ENCODE measurements at places on chromosomes 11 and 22. TPM values are rescaled to one million over a fixed set of nuclear protein-coding genes. Genes with fewer than 3 reads are reported as not detected.

BSX gene
- total RNA-seq, result not detected

- H3K36me3 ChIP-seq, result no peaks in the 10 kb centered on the region
- no peaks in the 10 kb centered on the region for H3K4me1 ChIP-seq
- no peak overlapping the region for H3K27ac ChIP-seq
- no peak for DNase-seq
- no peaks in the 10 kb centered on the region for H3K27me3 ChIP-seq
- H3K4me3 ChIP-seq, result no peak overlapping the region
Observed at GRCh38 chr11:59271811-59272327, 59.1 kb upstream of the MPEG1 start.

KIAA1671 gene
- total RNA-seq, result 86.8 TPM

DNA sequence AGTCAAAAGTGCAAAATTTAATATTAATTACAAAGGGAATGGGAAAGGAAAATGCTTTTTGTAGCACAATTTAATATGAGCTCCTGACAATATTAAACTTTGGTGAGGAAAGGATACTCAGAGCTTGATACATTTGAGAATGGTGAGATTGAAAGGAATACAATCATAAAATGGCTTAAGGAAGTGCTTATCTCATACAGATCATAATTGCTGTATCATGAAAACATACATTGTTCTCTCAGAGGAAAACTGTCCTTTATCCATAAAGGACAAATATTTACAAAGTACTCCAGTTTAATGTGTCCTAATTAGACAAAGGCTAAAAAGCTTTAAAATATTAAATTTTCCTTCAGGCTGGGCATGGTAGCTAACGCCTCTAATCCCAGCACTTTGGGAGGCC is 260.4 kb downstream of the TMEM135 start:
- no peak overlapping the region for H3K27ac ChIP-seq
- no peaks in the 10 kb centered on the region for H3K27me3 ChIP-seq
- H3K4me3 ChIP-seq, result no peak overlapping the region
- peaks cover 7% of the 10 kb centered on the region for H3K4me1 ChIP-seq

GRCh38 chr11:80182901-80183300 is 742.1 kb upstream of the TENM4 start:
- DNase-seq, result no peak
- no peak overlapping the region for H3K4me3 ChIP-seq
- no peak overlapping the region for H3K27ac ChIP-seq
- H3K36me3 ChIP-seq, result no peaks in the 10 kb centered on the region
- H3K27me3 ChIP-seq, result no peaks in the 10 kb centered on the region

EMID1 gene
- total RNA-seq, result 0.27 TPM

- H3K4me1 ChIP-seq, result no peaks in the 10 kb centered on the region
- no peaks in the 10 kb centered on the region for H3K36me3 ChIP-seq
- no peak overlapping the region for H3K27ac ChIP-seq
- DNase-seq, result no peak
- H3K27me3 ChIP-seq, result no peaks in the 10 kb centered on the region
- H3K4me3 ChIP-seq, result no peak overlapping the region
Observed at GRCh38 chr11:71538666-71538990, 803 bp downstream of the KRTAP5-8 start.

GRCh38 chr11:12186701-12187100 is 76.3 kb downstream of the MICAL2 start:
- H3K4me1 ChIP-seq, result peaks cover 45% of the 10 kb centered on the region
- no peak overlapping the region for H3K4me3 ChIP-seq
- H3K27ac ChIP-seq, result peak overlapping the region; percentile 68
- peaks cover 12% of the 10 kb centered on the region for H3K36me3 ChIP-seq
- DNase-seq, result no peak

DNA sequence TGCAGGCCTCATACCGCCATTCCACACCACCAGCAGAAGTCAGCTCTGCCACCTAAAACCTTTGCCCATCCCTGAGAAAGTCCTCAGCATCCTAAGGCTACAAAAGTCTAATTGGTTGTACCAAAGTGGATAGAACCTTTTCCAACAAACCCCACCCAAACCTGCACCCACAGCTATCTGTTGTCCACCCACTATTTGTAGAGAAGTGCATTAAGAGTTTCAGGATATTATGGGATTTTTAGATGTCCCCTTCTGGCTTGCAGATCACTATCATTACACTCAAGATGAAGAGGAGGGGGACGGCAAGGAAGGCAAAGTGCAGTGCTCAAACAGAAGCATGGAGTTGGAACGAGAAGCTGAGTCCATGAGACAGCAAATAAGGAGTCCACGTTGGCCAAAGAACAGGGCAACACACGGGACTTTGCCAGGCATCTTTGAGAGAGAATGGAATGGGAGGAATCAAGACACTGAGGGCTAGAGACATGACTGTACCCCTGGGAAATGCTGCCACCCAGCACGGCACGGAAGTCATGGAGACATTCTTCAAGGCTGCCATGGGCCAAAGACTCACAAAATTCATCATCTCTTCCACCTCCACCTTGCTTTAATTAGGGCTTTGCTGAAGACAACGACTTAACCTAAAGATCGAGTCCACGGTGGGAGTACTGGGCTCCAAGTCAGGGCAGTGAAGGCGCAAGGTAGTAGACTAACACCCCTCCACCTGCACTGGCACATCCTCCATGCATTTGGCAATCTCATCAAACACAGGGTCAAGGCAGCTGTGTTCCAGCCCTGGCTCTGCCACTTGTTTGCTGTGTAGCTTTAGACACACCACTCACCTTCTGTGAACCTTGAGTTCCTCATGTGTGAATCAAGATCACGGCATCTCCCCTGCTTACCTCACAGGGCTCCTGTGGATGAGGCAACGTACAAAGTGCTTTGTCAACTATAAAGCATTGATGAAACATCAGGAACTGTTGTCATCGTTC is 112.9 kb upstream of the TMEM45B start:
- DNase-seq, result no peak
- no peaks in the 10 kb centered on the region for H3K4me1 ChIP-seq
- no peak overlapping the region for H3K27ac ChIP-seq
- no peaks in the 10 kb centered on the region for H3K36me3 ChIP-seq

DNA sequence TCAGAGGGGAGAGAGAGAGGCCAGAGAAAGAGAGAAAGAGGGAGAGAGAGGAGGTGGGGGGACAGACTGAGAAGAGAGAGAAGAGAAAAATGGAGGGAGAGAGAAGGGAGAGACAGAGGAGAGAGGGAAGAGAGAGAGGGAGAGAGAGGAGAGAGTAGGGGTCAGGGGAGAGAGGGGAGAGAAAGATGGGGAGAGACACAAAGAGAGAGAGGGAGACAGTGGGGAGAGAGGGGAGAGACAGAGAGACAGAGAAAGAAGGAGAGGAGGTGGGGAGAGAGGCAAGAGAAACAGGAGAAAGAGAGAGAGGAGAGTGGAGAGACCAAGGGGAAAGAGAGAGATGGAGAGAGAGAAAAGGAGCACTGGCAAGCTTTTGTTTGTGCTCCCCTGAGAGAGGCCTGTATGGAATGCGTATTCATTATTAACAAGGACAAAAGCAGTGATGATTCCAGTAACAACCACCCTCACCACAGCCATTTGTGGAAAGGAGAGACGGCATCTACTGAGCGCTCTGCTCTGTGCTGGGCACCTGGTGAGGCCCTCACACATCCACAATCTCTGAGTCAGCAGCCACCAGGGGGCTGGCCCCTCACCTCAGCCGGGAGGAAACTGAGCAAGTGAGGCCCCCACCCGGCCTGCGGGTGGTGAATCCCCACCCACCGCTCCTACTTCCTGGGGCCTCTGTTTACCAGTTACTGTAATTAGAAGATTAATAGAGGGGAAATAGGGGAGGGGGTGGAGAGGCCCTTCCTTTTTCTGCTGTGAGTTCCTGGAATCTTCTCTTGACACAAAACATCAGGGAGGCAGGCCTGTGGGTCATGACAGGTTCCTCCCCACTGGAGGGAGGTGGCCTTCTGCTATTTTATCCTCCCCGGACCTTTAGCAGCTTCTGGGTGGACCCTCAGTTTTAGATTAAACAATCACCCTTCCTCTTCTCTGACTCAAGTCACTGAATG is 14.6 kb upstream of the MIAT start:
- peaks cover 8% of the 10 kb centered on the region for H3K4me1 ChIP-seq
- no peak for DNase-seq
- H3K27me3 ChIP-seq, result no peaks in the 10 kb centered on the region
- no peak overlapping the region for H3K4me3 ChIP-seq
- no peak overlapping the region for H3K27ac ChIP-seq

GRCh38 chr11:94494126-94494680 is 419 bp downstream of the ANKRD49 start:
- H3K36me3 ChIP-seq, result peaks cover 10% of the 10 kb centered on the region
- peak overlapping the region; percentile 82 for H3K27ac ChIP-seq
- peaks cover 33% of the 10 kb centered on the region for H3K4me1 ChIP-seq
- DNase-seq, result no peak
- H3K4me3 ChIP-seq, result peak overlapping the region; percentile 97

PDGFB gene
- total RNA-seq, result 10.8 TPM

DNA sequence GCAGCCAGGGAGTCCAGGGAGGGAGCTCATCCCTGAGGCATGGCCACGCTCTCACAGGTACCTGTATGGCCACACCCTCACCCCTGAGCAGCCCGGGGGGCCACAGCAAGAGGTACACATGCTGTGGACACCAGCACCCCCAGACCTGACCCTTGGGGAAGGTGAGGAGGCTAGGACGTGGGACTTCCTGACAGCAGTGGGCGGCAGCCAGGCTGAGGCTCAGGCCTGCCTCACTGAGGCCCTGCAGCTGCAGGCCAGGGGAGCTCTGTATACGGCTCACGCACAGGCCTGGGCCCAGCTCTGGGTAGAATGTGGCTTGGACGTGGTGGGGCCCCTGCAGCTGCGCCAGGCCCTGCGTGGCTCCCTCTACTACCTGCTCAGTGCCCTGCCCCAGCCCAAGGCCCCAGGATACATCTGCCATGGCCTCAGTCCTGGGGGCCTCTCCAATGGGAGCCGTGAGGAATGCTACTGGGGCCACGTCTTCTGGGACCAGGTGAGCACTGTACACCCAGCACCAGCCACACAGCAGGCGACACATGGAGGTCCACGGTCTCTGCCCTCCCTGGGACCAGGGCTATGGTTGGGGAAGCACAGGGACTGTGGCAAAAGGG is 1.8 kb downstream of the PGGHG start:
- peaks cover 20% of the 10 kb centered on the region for H3K4me1 ChIP-seq
- H3K27me3 ChIP-seq, result no peaks in the 10 kb centered on the region
- H3K4me3 ChIP-seq, result no peak overlapping the region
- peaks cover 5% of the 10 kb centered on the region for H3K36me3 ChIP-seq
- no peak overlapping the region for H3K27ac ChIP-seq
- no peak for DNase-seq

GRAP2 gene
- 1.8 TPM for total RNA-seq

PGM2L1 gene
- total RNA-seq, result 8.9 TPM

TEX12 gene
- total RNA-seq, result 1.4 TPM

GRCh38 chr11:126476977-126477376 is 121.5 kb downstream of the ST3GAL4 start:
- H3K36me3 ChIP-seq, result no peaks in the 10 kb centered on the region
- peaks cover 5% of the 10 kb centered on the region for H3K4me1 ChIP-seq
- H3K4me3 ChIP-seq, result no peak overlapping the region
- no peak overlapping the region for H3K27ac ChIP-seq

DNA sequence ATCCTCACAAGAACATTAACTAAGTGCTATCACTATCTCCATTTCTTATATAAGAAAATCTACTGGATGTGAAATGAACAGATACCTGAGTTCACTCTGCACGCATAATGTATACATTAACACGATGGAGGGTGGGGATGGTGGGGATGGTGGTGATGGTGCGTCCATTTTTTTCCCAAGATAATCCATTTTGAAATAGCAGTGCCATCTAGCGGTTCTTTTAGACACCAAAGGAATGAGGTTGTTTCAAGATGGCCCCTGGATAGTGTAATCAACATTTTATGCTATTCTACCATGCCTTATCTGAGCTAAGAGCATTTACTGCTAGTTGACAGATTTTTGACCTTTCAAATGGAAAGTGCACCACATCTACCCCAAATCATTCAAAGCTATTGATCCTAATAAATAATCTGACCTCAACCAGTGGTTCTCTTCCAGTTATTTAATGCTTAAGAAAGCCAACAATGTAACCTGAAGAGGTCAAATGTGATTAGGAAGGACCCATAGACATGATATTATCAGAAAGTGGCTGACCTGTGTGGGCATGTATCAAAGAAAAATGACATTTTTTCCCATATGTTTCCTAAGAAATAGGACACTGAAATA is 714.7 kb upstream of the TENM4 start:
- no peak for DNase-seq
- H3K4me3 ChIP-seq, result no peak overlapping the region
- H3K27ac ChIP-seq, result no peak overlapping the region
- H3K36me3 ChIP-seq, result no peaks in the 10 kb centered on the region
- no peaks in the 10 kb centered on the region for H3K27me3 ChIP-seq

JHY gene
- 4.9 TPM for total RNA-seq

CD3D gene
- 5.8 TPM for total RNA-seq

DNA sequence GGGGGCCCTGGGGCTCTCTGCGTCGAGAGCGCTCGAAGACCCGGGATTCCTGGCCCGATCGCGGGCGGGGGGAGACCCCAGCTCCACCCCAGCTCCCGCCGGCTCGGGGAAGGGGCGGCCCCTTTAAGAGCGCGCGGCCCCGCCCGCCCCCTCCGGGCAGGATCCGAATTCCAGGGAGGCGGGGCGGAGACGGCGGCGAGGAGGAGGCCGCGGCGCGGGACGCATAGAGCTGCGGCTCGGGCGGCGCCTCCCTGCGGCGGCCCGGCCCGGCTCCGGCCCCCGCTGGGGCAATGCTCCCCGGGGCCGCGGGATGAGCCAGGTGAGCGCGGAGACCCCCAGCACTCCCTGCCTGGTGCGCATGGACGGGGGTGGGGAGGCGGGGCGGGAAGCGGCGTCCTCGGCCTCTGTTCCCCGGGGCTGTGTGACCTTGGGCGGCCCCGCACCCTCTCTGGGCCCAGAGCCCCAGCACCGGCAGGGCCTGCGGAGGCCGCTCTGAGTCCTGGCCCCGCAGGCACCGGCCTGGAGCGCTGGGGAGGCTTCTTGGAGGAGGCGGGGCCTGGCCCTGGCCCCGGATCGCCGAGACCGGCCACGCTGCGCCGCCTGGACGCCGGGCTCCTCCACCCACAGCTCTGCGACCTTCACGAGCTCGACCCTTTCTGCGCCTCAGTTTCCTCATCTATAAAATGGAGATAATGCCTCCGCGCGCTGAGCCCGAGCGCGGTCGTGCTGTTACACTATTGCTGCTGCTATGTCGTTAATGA is 565 bp downstream of the GAS2L1 start:
- H3K27me3 ChIP-seq, result no peaks in the 10 kb centered on the region
- peaks cover 42% of the 10 kb centered on the region for H3K4me1 ChIP-seq
- H3K36me3 ChIP-seq, result no peaks in the 10 kb centered on the region
- peak overlapping the region; percentile 98 for H3K4me3 ChIP-seq

DNA sequence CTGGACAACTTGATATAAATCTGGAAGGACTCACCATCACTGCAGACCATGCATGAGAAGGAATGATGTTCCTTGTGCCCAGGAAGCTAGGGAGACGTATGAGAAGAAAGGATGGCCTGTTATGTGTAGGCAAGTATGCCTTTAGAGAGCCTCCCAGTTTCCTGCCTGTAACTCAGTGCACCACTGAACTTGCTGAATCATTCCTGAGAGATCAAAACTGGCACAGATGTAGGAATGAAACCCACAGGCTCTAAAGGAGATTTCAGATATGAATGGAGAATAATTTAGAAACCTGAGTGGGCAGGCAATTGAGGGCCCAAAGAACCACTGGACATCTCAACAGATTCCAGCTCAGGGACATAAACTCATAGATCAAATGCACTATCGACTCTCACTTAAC is 38.4 kb upstream of the PRSS23 start:
- H3K36me3 ChIP-seq, result no peaks in the 10 kb centered on the region
- no peak for DNase-seq
- no peaks in the 10 kb centered on the region for H3K27me3 ChIP-seq
- H3K4me1 ChIP-seq, result peaks cover 4% of the 10 kb centered on the region
- H3K27ac ChIP-seq, result no peak overlapping the region

Data from thoracic aorta (tissue), 2 donors.